ENCODE measurements at places on chromosomes 6 and 20. TPM values are rescaled to one million over a fixed set of nuclear protein-coding genes. Genes with fewer than 3 reads are reported as not detected.

GJA10 gene
- not detected for total RNA-seq

XKR7 gene
- total RNA-seq = not detected

HEY2 gene
- total RNA-seq = 2.3 TPM

HLA-DRB5 gene
- 0.79 TPM for total RNA-seq

POM121L2 gene
- total RNA-seq = not detected

DNA sequence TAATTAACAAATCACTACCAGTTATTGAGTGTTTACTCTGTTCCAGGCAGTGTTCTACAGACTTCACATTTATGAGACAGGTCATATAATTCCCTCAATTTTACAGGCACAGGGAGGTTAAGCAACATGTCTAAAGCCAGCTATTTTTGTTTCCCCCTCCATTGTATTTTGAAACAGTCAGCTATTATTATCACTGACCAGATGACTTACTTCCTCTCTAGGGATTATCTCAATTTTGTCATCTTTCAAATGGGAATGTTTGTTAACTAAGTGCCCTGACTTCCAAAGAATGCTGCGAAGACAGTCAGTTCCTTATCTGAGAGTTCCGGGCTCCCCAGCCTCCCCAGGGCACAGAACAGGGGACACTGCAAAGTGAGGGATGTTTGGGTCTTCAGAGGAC, 5.6 kb upstream of the CNPY3 start:
- no peak for DNase-seq

- peak; percentile 14 for DNase-seq
These were observed 63.4 kb upstream of the ENPP5 start for GRCh38 chr6:46234156-46234556.

DNA sequence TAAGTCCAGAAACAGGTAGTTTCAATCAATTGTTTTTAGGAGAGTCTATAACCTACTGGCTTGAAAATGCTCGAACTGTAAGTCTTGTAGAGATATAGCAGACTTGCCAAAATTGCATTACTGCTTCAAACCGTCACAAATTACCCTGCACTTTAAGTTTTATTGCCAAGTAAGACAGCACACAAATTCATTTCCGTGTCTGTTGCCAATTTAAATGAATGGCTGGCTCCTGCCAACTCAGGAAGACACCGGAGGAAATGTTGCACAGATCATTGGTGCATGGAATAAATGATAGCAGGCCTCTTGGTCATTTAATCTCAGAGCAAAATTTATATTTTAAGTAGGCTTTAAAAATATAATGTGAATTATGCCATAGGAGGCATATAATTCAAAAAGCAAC, 438.1 kb downstream of the HACE1 start:
- DNase-seq = no peak

GRCh38 chr6:75884822-75885221, 135.8 kb downstream of the MYO6 start:
- no peak for DNase-seq

GRCh38 chr6:157213907-157214565, 109.3 kb downstream of the TMEM242 start:
- DNase-seq = no peak

DNA sequence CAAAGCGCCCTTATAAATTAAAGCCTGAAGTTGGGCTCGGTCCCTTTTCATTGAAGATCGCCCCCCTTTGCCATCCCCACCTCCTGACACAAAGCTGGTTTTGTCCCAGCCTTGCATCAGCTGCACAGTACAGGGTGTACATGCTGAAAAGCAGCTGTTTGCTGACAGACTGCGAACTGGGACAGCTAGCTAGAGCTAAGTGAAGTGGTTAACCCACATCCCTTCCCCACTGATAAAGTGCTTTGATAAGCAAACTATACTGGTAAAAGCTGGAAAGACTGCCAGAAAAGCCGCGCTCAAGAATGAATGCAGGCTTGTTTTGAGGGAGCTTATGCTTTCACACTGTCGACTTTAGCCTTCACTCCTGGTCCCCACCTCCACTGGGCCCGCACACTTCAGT, 207.3 kb downstream of the GMDS start:
- DNase-seq = no peak

GRCh38 chr20:3889489-3890397, 556 bp downstream of the PANK2 start:
- peak; percentile 34 for DNase-seq

DNA sequence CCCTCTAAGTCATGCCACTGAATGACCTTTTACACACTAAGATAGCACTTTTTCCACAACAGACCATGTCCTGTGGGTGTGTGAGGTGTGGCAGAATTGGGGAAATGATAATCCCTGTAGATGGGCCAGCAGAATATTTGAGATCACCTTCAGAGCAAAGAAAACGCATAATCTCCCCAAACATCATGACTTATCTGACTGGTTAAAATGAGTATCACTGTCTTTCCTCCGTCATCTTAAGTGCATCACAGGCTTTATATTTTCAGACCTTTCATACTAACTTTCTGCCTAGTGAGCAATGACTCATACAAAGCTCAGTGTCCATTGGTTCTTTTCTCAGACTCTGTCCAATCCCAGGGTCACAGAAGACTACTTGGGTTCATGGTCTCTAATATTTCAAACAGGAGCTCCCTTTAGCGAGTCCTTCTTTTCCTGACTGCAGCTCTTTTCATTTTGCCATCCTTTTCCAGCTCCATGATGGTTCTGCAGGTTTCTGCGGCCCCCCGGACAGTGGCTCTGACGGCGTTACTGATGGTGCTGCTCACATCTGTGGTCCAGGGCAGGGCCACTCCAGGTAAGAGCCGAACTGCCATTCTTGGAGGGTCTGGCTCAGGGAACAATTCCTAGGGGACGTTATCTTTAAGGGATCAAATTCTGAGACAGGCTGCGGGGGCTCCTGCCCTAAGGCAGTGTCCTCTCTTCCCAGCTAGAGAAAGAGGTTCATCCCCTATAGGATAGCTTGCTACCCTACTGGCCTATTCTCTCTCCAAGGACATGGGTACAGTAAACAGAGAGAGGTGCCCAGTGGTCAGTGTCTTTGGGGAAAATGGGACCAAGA, at the start of gene HLA-DPB1:
Gene HLA-DPB1, plus strand, starts transcription at position 423 of the 838 bp plus-strand sequence. Its CDS starts 52 bp downstream, at position 475.
- peak; percentile 13 for DNase-seq

- DNase-seq = no peak
These were observed 237.4 kb downstream of the EYS start for GRCh38 chr6:65469650-65470049.

GRCh38 chr6:109469591-109470189, 13.3 kb downstream of the ZBTB24 start:
- DNase-seq = no peak

GRCh38 chr6:16471910-16472297, 233.5 kb downstream of the GMPR start:
- no peak for DNase-seq

GRCh38 chr20:8156235-8157079, 24.4 kb downstream of the PLCB1 start:
- no peak for DNase-seq

DNA sequence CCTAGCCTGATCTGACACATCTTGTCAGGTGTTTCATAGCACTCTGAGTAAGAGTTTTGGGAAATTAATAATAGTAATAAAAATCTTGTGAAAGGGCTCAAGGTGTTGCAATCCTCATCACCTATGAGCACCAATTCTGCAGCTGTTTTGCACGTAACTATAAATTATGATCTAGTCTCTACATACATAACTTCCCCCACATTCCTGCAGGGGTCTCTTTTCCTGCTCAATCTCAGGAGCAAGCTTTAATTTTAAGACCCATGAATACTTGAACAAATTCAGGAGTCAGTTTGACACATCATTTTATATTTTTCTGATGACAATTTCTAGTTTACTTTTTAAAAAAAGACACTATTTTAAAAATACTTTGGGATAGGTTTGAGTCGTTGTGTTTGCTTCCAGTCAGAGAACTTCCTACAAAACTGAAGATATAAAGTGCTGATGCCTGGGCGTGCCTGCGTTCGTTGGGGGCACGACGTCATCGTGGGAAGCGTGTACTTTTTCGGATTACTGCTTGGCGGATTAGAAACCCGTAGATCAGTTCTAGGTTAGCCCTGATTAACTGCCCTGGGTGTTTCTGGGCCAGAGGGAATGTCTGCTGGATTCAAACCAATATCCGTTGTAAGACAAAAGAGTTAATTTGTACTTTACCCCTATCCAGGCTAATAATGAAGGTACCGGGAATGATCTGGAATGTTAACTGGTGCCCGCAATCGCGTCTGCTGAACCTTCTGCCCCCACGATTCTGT, 1.0 kb upstream of the E2F3 start:
- peak; percentile 31 for DNase-seq

All from skin of body (tissue), 3 donors.